Retina (tissue), 1 donor: ENCODE measurements at places on chromosomes 2 and 18.

GRCh38 chr2:8572712-8573233 is 109.1 kb upstream of the ID2 start:
- DNase-seq, result no peak

DNA sequence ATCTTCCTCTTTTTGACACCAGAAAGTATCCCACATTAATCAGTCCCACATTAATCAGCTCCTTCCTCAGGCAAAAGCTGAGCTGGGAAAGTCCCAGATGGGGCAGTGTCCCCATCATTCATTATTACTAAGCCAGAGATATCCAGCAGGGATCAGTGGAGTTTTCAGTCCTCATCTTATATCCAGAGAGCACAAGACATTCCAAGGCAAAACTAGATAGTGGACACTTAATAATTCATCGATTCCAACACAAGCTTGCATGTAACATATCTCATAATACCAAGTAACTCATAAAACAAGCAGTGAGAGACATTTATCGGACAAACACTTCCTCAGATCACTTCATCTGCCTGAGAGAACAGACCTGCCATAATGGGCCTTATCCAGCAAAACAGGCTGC is 53.1 kb downstream of the MCFD2 start:
- no peak for DNase-seq

- no peak for DNase-seq
These were observed 79.3 kb downstream of the TXNL1 start for GRCh38 chr18:56559044-56559443.

- no peak for DNase-seq
These were observed 6.8 kb downstream of the MAT2A start for GRCh38 chr2:85545780-85546240.

DNA sequence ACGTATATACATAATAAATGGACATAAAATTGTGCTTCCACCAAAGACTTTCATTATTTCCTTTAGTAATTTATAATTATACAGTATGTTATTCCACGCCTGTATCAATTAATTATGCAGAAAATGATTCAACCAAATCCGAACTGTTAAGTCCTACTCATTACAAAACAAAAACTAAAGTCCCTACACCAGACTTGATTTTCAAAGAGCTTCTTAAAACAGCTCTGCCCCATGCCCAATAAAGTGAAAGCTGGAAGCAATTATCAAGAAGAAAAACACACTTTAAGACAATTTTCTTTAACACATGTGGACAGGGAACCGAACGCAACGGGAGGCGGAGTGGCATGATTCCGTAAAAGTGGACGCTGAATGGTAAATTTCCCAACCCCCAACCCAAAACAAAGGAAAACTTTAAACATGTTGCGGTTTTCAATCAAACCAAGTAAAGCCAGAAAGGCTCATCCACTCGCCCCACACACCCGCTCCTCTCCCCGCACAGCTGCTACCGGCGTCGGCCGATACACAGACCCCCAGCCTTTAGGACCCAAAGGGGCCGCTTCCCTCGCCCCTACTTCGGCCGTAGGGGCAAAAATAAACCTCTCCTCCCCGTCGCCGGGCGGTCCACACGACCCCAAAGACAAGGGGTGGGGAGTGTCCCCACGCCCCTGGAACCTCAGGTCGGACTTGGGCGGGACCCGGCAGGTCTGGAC is 705 bp downstream of the YES1 start:
- peak; percentile 79 for DNase-seq

DNA sequence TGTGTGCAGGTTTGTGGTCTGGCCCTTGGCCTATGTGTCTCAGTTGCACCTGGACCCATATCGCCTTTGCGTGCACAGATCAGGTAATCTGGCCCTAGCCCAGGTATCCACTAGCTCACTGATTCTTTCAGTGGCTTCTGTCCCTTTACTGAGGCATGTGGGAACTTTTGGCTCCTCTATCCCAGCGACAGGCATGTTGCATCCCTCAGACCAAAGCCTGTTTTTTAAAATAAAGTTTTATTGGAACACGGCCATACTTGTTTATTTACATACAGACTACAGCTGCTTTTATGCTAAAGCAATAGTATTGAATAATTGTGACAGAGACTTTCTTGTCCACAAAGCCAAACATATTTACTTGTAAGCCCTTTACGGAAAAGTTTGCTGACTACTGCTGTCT is 39.9 kb upstream of the UPP2 start:
- no peak for DNase-seq

GRCh38 chr18:28045880-28046279 is 131.1 kb downstream of the CDH2 start:
- DNase-seq, result no peak

DNA sequence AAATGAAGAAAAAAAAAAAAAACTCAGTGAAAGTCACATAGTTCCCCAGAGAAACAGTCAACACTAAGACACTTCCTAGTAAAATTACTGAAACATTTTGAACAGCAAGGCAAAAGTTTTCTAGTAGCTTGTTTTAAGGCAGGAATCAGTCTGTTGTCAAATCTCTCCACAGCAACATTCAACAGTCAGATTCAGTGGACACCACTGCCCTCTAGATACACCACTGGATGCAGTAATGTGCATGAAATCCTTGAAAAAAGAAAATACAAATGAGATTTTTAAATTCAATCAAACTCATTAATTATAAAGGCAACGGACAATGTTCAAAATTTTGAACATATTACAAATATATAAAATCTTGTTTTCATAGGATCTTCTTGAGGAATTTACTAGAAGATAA is 46.4 kb downstream of the GRB14 start:
- no peak for DNase-seq

DNA sequence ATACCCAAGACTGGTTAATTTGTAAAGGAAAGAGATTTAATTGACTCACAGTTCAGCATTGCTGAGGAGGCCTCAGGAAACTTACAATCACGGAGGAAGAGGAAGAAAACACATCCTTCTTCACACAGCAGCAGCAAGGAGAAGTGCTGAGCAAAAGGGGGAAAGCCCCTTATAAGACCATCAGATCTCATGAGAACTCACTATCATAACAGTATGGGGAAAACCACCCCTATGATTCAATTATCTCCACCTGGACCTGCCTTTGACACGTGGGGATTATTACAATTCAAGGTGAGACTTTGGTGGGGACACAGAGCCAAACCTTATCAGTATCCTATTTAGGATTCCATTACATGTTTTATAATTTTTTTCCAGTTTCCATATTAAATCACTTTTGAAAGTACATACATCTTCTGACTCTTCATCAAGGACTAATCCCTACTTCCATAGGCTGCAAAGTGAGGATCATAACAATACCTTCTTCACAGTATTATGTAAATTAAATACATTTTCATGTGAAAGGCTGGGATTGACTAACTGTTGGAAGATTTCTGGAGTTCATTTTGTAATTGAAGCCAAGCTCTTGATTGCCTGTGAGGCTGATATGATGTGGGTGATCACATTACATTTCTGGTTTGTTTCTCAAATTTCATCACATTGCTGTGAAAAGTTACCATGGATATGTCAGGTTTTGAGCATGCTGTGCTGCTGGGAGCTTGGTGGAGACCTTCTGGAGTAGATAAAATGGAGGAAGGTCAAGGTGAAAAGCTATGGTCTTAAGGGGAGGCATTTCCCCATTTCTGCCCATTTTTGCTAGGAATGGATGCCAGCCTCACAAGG is 31.7 kb upstream of the CERS6 start:
- no peak for DNase-seq

GRCh38 chr2:215479121-215479520 is 43.3 kb upstream of the FN1 start:
- no peak for DNase-seq

- DNase-seq, result no peak
These were observed 10.2 kb upstream of the ARHGAP28 start for GRCh38 chr18:6719098-6719846.

DNA sequence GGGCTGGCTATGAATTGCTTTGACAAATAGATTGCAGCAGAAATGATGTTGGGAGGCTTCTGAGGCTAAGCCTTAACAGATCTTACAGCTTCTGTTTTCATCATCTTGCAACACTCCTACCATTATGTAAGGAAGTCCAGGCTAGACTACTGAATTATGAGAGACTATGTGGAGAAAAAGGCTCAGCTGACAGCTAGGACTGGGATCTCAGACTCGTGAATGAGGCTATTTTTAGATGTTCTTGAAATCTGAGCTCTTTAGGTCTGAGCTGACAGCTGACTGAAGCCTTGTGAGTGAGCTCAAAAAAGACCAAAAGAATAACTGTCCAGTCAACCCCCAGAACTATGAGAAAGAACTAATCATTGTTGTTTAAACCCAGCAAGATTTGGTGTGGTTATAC is 70.3 kb downstream of the VWC2L start:
- no peak for DNase-seq

- DNase-seq, result no peak
These were observed 63.1 kb downstream of the RHOB start for GRCh38 chr2:20509770-20510490.

- peak; percentile 43 for DNase-seq
These were observed 305.4 kb upstream of the RAB6C start for GRCh38 chr2:129673847-129674711.

DNA sequence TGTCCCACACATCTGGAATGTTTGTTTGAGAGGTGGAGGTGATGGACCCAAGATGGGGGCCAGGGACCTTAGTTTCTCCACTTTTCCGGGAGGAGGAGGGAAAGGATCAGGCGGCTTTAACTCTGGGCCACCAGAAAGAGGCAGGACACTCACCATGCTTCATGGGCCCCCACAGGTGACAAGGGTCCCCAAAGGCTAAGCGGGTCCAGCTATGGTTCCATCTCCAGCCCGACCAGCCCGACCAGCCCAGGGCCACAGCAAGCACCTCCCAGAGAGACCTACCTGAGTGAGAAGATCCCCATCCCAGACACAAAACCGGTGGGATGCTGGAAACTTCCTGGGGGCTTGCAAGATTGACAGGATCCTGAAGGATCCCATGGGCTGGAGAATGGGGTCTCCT is 712 bp downstream of the SLC11A1 start:
- DNase-seq, result no peak

DNA sequence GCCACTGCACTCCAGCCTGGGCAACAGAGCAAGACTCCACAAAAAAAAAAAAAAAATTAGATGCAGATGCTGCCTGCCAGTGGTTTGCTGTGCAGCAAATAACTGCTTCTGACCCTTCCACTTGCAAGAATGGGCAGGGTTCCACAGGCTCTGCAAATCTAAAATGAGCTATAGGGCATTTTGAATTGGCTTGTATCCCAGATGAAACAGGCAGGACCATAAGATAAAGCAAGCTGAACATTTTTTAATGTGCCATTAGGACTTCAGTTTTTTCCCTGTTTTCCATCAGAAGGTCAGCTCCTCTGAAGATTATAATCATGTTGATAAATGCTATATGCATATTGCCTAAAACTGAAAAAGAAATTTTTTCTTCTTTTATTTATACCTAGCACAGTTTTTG is 15.7 kb upstream of the FZD7 start:
- DNase-seq, result no peak

GRCh38 chr2:36609507-36609906 is 11.5 kb upstream of the FEZ2 start:
- DNase-seq, result no peak
